ENCODE measurements at places on chromosomes 12 and 14. TPM values are rescaled to one million over a fixed set of nuclear protein-coding genes. Genes with fewer than 3 reads are reported as not detected.
A peak's percentile ranks its signal among the peaks of the same experiment; 100 is the strongest.

DNA sequence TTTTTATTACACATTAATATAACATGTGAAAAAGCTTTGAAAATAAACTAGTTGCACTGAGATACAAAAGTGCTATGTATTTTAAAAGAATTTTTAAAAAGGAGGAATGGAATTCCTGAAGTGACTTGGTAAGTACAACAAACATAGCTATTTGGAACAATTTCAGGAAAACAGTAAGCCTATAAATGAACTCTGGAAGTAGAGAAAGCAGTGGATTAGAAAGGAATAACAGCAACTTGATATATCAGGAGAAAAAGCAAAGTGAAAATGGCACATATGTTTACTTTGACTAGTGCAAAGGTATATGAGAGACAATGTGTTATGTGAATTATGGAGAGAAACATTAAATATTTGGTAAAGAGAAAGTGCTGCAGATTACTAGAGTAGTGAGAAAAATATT, 811.7 kb downstream of the C12orf50 start:
- H3K4me1 ChIP-seq = no peaks in the 10 kb centered on the region
- no peak overlapping the region for H3K4me3 ChIP-seq
- no peak for DNase-seq
- H3K27me3 ChIP-seq = no peaks in the 10 kb centered on the region
- no peaks in the 10 kb centered on the region for H3K36me3 ChIP-seq

- H3K4me1 ChIP-seq = no peaks in the 10 kb centered on the region
- H3K4me3 ChIP-seq = no peak overlapping the region
- DNase-seq = no peak
- no peaks in the 10 kb centered on the region for H3K36me3 ChIP-seq
These were observed 232.7 kb upstream of the ABCD2 start for GRCh38 chr12:39852346-39852745.

DNA sequence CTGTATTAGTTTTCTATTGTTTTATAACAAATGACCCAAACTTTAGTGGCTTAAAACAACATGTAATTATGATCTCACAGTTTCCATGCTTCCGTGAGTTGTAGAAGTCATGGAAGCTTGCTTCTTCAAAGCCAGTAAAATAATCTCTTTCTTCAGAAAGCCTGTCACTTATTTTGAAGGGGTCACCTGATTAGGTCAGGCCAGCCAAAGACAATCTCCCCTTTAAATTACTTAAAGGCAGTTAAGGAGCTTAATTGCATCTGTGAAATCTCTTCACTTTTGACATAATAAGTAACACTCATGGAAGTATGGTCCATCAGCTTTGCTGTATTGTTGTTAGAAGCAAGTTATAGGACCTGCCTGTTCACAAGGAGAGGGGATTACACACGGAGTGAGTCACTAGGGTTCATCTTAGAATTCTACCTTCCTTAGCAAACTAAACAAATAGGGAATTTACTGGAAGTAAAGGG, 89.8 kb downstream of the FAR2 start:
- peaks cover 16% of the 10 kb centered on the region for H3K4me1 ChIP-seq
- no peak overlapping the region for H3K4me3 ChIP-seq
- no peaks in the 10 kb centered on the region for H3K27me3 ChIP-seq

DNA sequence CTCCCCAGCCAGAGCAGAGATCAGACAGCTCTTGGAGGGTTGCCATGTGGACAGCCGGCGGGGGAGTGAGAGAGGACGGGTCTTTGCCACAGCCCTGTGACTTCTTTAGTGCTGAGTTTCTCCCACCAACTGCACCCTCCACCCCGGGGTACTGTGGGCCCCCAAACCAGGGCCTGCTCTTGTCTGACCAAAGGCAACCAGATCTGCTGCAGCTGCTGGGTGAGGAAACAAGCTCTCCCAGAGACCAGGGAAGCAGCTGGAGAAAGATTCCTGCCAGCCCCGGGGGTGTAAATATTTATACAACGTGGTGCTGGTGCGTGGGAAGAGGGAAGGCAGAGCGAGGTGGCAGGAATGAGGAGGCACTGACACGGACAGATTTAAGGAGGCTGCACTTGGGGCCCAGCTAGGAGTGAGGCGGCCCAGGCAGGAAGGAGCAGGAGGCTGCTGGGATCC, 14.3 kb upstream of the ZFP36L1 start:
- no peak overlapping the region for H3K4me3 ChIP-seq
- H3K27me3 ChIP-seq = no peaks in the 10 kb centered on the region
- no peaks in the 10 kb centered on the region for H3K36me3 ChIP-seq
- H3K27ac ChIP-seq = no peak overlapping the region
- no peak for DNase-seq

DNA sequence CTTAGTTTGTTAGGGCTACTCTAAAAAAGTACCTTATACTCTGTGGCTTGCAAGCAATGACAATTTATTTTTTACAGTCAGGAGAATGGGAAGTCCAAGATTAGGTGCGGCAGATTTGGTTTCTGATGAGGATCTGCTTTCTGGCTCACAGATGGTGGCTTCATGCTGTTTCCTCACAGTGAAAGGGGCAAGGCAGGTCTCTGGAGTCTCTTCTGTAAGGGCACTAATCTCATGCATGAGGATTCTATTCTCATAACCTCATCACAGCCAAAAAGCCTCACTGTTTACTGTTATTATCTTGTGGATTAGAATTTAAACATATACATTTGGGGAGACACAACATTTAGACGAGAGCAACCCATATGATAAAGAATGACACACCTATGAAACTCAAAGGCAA, 1957.4 kb upstream of the SEL1L start:
- no peak overlapping the region for H3K4me3 ChIP-seq
- H3K27ac ChIP-seq = no peak overlapping the region
- DNase-seq = no peak
- no peaks in the 10 kb centered on the region for H3K27me3 ChIP-seq

GRCh38 chr12:4626543-4626942, 22.3 kb downstream of the AKAP3 start:
- no peaks in the 10 kb centered on the region for H3K27me3 ChIP-seq
- DNase-seq = no peak
- no peaks in the 10 kb centered on the region for H3K4me1 ChIP-seq
- H3K4me3 ChIP-seq = no peak overlapping the region

GRCh38 chr12:31876568-31877424, 82.4 kb upstream of the RESF1 start:
- no peaks in the 10 kb centered on the region for H3K27me3 ChIP-seq
- peaks cover 5% of the 10 kb centered on the region for H3K4me1 ChIP-seq
- DNase-seq = no peak
- H3K27ac ChIP-seq = no peak overlapping the region
- H3K4me3 ChIP-seq = no peak overlapping the region

DNA sequence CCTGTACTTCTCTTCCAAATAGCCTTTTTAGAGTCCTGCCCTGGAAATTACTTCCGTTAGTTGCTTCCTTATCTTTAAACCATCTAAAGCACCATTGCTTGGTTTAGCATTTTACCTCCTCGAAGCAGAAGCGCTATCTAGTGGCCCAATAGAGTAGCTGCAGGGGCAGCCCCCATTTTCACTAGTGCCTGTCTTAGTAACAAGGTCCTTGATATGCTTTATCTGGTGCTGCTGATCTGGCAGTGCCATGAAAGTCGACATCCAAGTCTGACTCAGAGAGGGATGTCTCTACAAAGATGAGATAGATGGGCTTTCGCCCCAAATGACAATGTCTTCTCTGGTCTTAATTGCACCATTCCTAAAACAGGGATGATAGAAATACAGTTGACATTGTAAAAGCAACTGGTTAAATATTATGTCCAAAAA, 25.0 kb upstream of the CIT start:
- no peaks in the 10 kb centered on the region for H3K36me3 ChIP-seq
- H3K27ac ChIP-seq = no peak overlapping the region
- DNase-seq = peak; percentile 52
- H3K4me1 ChIP-seq = no peaks in the 10 kb centered on the region
- H3K4me3 ChIP-seq = no peak overlapping the region

DNA sequence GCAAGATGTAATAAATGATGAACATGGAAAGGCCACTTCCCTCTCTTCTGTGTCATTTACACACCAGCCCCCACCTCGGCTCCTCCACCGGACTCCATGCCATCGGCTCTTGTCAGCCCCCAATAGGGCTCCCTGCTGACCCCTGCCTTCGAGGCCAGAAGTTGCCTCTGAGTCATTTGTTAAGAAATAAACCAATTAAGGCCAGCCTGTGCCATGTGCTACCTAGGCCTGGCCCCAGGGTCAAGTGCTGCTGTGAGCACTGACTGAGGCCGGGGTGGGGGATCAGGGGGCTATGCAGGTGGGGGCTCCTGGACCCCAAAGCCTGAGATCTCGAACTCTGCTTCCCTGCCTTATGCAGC, 53.2 kb downstream of the TESC start:
- H3K4me3 ChIP-seq = no peak overlapping the region
- no peaks in the 10 kb centered on the region for H3K4me1 ChIP-seq
- no peak for DNase-seq
- H3K27ac ChIP-seq = no peak overlapping the region
- peaks cover 12% of the 10 kb centered on the region for H3K27me3 ChIP-seq
- no peaks in the 10 kb centered on the region for H3K36me3 ChIP-seq

DNA sequence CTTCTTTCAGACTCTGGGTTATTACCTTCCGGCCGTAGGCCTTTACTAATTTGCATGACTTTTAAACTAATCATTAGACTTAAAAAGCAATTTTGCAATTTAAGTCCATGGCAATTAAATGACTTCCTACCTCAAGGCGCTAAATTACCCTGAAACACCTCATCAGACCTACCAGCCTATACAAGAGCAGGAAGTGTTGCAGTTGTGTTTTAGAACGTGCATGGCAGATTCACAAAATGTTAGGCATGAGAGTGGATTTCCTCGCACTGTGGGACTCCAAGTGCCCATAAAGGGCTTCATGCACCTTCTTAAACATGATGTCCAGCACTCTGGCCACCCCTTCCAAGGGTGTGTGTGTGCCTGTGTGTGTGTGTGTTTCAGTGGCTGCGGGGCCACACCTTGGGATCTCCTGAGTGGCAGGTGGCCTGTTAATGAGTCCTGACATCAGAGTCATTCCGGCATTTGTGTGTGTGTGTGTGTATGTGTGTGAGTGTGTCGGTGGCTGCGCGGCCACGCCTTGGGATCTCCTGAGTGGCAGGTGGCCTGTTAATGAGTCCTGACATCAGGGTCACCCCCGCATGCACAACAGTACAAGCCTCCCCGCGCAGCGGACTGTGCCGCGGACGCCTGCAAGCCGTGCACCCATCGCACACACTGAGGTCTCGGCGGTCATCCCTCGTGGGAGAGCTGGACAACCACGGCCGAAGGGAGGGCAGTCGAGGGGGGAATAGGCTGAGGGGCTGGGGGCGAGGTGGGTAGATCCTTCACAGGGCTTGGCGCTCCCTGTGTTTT, 900 bp downstream of the C2CD5 start:
- H3K27me3 ChIP-seq = no peaks in the 10 kb centered on the region
- no peaks in the 10 kb centered on the region for H3K36me3 ChIP-seq
- peaks cover 8% of the 10 kb centered on the region for H3K4me1 ChIP-seq
- H3K27ac ChIP-seq = peak overlapping the region; percentile 81
- no peak for DNase-seq
- H3K4me3 ChIP-seq = peak overlapping the region; percentile 85

DNA sequence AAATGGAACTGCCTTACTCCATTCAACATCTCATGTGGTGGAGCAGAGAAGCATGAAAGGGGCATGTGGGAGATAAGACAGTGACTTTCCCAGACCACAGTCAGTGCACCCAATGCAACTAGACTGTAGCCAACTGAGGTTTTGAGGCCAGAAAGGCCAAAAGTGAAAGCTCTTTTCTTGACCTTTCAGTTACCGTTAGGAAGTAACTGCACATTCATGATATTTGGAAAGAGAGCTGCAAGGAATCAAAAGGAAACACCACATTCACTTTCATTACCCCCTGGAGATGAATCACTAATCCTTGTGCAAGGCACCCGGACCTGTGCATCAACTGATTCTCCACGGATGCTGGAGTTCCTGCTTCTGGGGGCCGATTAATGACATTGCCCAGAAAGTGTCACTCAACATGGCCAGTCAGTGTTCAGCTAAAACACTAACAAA, 72.9 kb upstream of the ELK3 start:
- no peak overlapping the region for H3K27ac ChIP-seq
- H3K36me3 ChIP-seq = no peaks in the 10 kb centered on the region
- H3K27me3 ChIP-seq = no peaks in the 10 kb centered on the region
- H3K4me1 ChIP-seq = no peaks in the 10 kb centered on the region
- H3K4me3 ChIP-seq = no peak overlapping the region

- H3K36me3 ChIP-seq = no peaks in the 10 kb centered on the region
- peak overlapping the region; percentile 82 for H3K27ac ChIP-seq
- H3K4me1 ChIP-seq = peaks cover 24% of the 10 kb centered on the region
- H3K4me3 ChIP-seq = no peak overlapping the region
- H3K27me3 ChIP-seq = no peaks in the 10 kb centered on the region
- DNase-seq = peak; percentile 26
These were observed 261.0 kb downstream of the DACT1 start for GRCh38 chr14:58898655-58899316.

- peaks cover 11% of the 10 kb centered on the region for H3K4me1 ChIP-seq
- no peaks in the 10 kb centered on the region for H3K36me3 ChIP-seq
- H3K27ac ChIP-seq = no peak overlapping the region
- no peak for DNase-seq
These were observed 11.4 kb downstream of the EVL start for GRCh38 chr14:100076606-100077005.

- no peaks in the 10 kb centered on the region for H3K4me1 ChIP-seq
- no peak overlapping the region for H3K4me3 ChIP-seq
- no peak overlapping the region for H3K27ac ChIP-seq
- H3K27me3 ChIP-seq = no peaks in the 10 kb centered on the region
- H3K36me3 ChIP-seq = no peaks in the 10 kb centered on the region
- DNase-seq = no peak
These were observed 30.7 kb downstream of the OTOGL start for GRCh38 chr12:80129895-80130530.

- no peak overlapping the region for H3K27ac ChIP-seq
- H3K4me3 ChIP-seq = no peak overlapping the region
- no peak for DNase-seq
- no peaks in the 10 kb centered on the region for H3K4me1 ChIP-seq
- H3K36me3 ChIP-seq = no peaks in the 10 kb centered on the region
These were observed 5.0 kb upstream of the FGF6 start for GRCh38 chr12:4450551-4451112.

DNA sequence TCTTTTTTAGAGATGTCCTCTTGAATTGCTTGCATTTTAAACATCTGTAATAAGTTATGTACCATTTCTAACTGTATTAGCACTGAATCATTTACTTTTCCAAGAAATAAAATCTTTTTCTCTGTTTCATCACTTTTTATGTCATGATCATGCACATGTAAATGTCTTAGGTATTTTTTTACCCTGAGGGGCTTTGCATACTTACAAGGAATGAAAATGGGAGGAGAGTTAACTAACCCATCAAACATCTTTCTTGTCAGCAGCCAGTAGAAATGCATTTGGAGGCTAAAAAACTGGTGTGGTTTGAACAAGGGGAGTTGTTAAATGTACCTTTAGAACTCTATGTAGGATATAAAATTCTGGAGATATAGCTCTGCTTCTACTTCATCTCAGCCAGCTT, 1080.3 kb downstream of the GALC start:
- no peaks in the 10 kb centered on the region for H3K36me3 ChIP-seq
- no peaks in the 10 kb centered on the region for H3K4me1 ChIP-seq
- DNase-seq = no peak
- H3K27ac ChIP-seq = no peak overlapping the region

GRCh38 chr12:48936379-48936979, 11.2 kb upstream of the FKBP11 start:
- H3K4me3 ChIP-seq = no peak overlapping the region
- H3K4me1 ChIP-seq = no peaks in the 10 kb centered on the region
- DNase-seq = no peak
- H3K36me3 ChIP-seq = peaks cover 57% of the 10 kb centered on the region

Gene NRXN3
- 0.89 TPM for polyA plus RNA-seq

Gene NINJ2
- polyA plus RNA-seq = 0.94 TPM

Gene NRIP2
- polyA plus RNA-seq = not detected

Gene SLC10A1
- not detected for polyA plus RNA-seq

Gene ASPG
- 0.02 TPM for polyA plus RNA-seq

Gene PLXNC1
- polyA plus RNA-seq = 0.17 TPM

Gene CLEC7A
- polyA plus RNA-seq = 0.62 TPM

Gene RASSF9
- polyA plus RNA-seq = 4.2 TPM

Gene KDM2B
- 10.0 TPM for polyA plus RNA-seq

Gene CLEC4A
- polyA plus RNA-seq = 0.56 TPM

Gene FGF23
- not detected for polyA plus RNA-seq

Gene AKAP6
- 1.3 TPM for polyA plus RNA-seq

Data from keratinocyte (primary cell).